ENCODE measurements at places on chromosomes 12 and 14. TPM values are rescaled to one million over a fixed set of nuclear protein-coding genes. Genes with fewer than 3 reads are reported as not detected.

- peaks cover 6% of the 10 kb centered on the region for H3K4me1 ChIP-seq
- H3K27ac ChIP-seq: no peak overlapping the region
- no peak overlapping the region for H3K4me3 ChIP-seq
- H3K36me3 ChIP-seq: no peaks in the 10 kb centered on the region
- H3K27me3 ChIP-seq: no peaks in the 10 kb centered on the region
- DNase-seq: no peak
Observed at GRCh38 chr14:73250781-73251500, 13.6 kb downstream of the PAPLN start.

- H3K27me3 ChIP-seq: no peaks in the 10 kb centered on the region
- no peak overlapping the region for H3K4me3 ChIP-seq
- DNase-seq: peak; percentile 96
- H3K27ac ChIP-seq: peak overlapping the region; percentile 65
- no peaks in the 10 kb centered on the region for H3K36me3 ChIP-seq
Observed at GRCh38 chr12:116358893-116359761, 81.6 kb upstream of the MED13L start.

DNA sequence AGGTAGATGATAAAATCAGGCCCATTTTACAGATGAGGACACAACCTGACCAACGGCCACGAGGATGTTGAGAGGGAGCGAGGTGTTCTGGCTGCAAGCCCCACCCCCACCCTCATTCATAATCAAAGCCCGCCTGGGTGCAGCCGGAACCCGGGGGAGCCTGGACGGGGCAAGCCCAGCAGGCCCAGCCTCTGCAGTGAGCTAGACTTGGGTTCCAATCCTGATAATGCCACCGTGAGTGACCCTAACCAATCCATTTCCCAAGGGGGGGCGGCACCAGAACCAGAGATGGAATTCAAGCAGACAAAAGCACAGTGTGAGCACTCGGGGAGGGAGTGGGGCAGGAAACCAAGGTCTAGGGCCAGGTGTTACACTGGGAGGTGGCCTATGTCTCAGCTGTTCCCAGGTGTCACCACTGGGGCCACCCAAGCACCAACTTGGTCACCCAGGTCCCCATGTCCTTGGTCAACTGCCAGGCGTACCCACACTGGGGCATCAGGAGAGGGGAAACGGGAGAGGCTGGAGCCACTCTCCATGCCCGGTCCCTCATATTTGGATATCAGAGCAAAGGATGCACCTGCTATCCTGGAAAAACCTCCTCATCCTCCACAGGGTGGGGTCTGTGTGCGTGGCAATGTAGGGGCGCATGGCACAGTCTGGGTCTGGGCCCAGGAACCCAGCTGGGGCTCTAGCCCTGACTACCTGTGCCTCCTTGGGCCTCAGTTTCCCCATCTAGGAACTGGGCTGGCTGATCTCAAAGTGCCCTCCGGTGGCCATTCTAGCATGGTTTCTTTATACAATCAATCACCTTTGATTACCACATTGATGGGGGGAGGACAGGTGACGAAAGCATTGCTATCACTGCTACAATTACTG lies 58.4 kb downstream of the FAM222A start:
- H3K36me3 ChIP-seq: no peaks in the 10 kb centered on the region
- H3K27me3 ChIP-seq: peaks cover 4% of the 10 kb centered on the region
- H3K4me3 ChIP-seq: no peak overlapping the region
- no peak for DNase-seq

DNA sequence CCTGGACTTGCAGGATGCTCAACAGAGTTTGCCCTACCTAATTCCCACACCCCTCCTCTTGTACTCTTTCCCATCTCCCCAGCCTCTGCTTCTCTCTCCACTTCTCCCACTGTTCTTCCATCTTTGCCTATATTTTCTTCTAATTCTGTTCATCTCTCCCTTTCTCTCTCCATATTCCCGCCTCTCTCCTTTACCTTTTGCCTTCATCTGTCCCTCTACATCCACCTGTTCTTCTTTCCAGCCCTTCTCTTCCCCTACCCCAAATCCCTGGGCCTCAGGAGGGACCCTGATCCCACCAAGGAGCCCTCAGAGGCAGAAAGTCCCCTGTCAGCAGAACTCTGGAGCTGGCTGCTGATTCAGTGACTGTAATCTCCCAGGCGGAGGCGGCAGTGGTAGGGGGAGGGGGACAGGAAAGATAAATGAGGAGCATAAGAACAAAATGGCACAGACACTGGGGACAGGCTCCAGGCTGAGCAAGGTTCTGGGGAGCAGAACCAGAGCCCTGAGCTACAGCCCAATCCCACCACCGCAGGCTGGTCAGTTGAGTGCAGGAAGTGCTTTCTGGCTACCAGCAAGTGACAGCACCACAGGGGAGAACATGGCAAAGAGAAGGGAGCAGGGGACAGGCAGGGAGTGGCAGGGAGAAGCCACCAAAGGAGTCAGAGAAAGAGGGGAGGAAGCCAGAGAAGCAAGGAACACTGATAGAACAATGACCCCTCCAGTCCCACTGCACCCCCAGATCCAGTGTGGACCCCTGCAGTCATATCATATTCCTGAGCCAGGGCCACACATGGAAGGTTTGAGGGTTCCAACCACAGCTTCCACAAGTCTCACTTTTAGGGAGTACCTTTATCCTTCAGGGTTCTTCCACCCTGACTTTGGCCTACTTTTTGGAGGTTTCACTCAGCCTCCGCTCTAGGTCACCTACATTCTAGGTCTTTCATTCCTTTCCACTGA lies 27.0 kb downstream of the SMUG1 start:
- H3K27me3 ChIP-seq: peaks cover 17% of the 10 kb centered on the region
- H3K36me3 ChIP-seq: no peaks in the 10 kb centered on the region
- no peak for DNase-seq
- H3K27ac ChIP-seq: no peak overlapping the region
- no peak overlapping the region for H3K4me3 ChIP-seq

Gene ESYT1
- 138 TPM for total RNA-seq

GRCh38 chr14:25086081-25086480 lies 36.1 kb upstream of the STXBP6 start:
- no peak overlapping the region for H3K4me3 ChIP-seq
- no peaks in the 10 kb centered on the region for H3K36me3 ChIP-seq
- H3K27me3 ChIP-seq: no peaks in the 10 kb centered on the region
- DNase-seq: no peak
- H3K27ac ChIP-seq: no peak overlapping the region

Gene TAS2R30
- 1.3 TPM for total RNA-seq

- no peak overlapping the region for H3K4me3 ChIP-seq
- no peaks in the 10 kb centered on the region for H3K4me1 ChIP-seq
- no peak overlapping the region for H3K27ac ChIP-seq
- H3K27me3 ChIP-seq: no peaks in the 10 kb centered on the region
Observed at GRCh38 chr12:101430456-101430855, 22.9 kb upstream of the ARL1 start.

GRCh38 chr12:68013181-68013580 lies 23.9 kb downstream of the IFNG-AS1 start:
- H3K36me3 ChIP-seq: no peaks in the 10 kb centered on the region
- DNase-seq: no peak
- H3K4me1 ChIP-seq: no peaks in the 10 kb centered on the region
- H3K4me3 ChIP-seq: no peak overlapping the region

GRCh38 chr12:115323223-115323905 lies 639.4 kb upstream of the TBX3 start:
- no peaks in the 10 kb centered on the region for H3K27me3 ChIP-seq
- peaks cover 5% of the 10 kb centered on the region for H3K4me1 ChIP-seq
- peak overlapping the region; percentile 8 for H3K27ac ChIP-seq
- no peaks in the 10 kb centered on the region for H3K36me3 ChIP-seq
- DNase-seq: peak; percentile 54

Data from astrocyte (in vitro differentiated cells and primary cell).